ENCODE measurements at places on chromosomes 4 and X.

DNA sequence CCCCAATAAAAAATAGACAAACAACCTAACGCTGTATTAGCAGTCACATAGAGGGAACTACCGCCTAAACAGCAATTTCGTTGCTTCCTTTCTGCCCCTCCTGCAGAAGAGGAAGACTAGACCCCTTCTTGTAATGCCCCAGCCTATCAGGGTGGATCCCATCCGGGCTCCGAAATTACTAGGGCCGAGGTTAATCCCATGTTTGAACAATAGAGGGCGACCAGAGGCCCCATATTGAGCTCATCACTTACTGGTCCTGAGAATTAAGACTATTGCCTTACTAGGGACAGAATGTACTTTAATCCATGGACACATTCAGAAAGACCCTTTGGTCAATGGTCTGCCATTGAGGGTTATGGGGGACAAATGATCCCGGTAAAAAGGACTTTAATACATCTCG is 11.8 kb upstream of the ZNF630 start:
- DNase-seq: peak; percentile 26

GRCh38 chr4:163702736-163703135 is 208.2 kb downstream of the TMA16 start:
- no peak for DNase-seq

- no peak for DNase-seq
These were observed 21.3 kb downstream of the SPCS3 start for GRCh38 chr4:176340871-176341685.

- DNase-seq: no peak
These were observed 250.5 kb upstream of the IGFBP7 start for GRCh38 chr4:57360681-57361080.

GRCh38 chr4:13399257-13399656 is 84.9 kb downstream of the RAB28 start:
- DNase-seq: no peak

DNA sequence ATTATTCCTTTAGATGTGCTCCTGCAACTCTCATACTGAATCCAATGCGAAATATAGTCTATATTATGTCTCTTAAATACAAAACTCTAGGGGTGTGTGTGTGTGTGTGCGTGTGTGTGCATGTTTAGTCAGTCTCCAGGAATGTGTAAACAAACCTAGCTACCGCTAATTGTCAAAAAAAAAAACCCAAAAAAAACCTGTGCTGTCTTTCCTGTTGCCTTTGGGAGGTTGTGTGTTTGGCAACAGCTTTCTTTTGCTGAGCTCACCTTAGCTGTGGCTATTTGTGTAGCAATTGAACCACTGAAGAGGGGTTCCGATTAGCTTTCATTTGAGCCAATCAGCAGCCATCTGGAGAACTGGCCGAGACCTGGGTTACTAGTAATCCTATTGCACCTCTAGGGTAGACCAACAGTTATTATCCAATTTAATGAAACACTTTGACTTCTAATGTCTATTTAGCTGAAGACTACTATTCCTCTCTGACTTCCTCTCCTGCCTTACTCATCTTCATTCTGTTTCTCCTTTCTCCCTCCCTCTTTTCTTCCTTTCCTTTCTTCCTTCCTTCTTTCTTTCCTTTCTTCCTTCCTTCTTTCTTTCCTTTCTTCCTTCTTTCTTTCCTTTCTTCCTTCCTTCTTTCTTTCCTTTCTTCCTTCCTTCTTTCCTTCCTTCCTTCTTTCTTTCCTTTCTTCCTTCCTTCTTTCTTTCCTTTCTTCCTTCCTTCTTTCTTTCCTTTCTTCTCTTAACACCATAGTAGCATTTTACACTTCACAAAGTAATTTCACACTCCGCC is 471.1 kb downstream of the GBA3 start:
- no peak for DNase-seq

DNA sequence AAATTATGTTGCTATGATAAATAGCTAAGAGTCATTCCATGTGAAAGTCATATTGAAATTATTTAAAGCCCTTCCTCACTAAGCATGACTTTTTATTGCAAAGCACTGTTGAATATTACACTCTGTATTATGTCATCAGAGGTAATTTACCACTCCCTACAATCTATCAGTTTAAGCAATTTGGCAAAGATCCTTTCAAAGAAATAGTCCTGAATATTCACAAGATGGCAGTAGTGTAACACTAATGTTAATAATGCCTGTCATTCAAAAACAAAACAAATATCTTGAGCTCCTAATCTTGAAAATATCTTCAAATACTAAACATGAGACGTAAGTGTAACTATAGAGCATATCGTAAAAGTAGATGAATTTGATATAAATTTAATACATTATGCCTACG is 208.6 kb upstream of the TECRL start:
- DNase-seq: no peak

DNA sequence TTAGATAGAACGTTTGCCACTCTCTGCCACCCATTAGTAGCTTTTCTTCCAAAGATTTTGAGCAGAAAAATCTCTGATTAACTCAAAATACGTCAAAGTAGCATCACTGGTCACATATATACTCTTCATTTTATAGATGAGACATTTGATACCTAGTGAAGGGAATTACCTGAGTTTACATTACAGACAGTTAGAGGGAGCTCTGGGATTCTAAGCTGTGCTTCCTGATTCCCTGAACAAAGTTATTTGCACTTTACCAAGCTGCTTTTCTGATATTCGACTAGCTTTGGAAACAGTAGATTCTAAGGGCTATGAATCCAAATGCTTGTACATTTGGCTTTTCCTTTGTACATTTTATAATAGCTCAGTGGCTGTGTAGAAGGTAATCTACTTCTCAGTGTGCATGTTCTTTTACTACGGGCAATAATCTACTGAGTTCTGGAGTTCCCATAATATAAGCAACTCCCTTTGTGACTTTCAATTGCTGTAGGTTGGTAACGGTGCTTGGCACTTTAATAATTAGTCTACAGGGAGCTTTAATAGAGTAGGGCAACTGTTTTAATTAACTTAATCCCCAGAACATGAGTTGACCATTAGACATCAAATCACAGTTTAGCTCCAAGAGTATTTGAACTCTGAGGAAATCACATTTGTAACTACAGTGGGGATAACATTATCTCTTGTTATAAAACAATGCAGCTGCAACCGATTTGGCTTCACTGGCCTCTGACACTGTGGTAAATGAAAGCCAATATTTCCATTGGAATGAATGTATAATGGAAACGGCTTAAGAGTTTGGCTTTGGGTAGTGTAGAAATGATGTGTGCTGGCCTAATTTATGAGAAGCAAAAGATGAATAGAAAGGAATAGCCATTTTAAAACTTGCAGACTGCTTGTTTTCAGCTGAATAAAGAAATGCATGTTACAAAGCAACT is 1602.4 kb downstream of the STIM2 start:
- DNase-seq: no peak

- no peak for DNase-seq
These were observed 20.4 kb upstream of the NPY2R start for GRCh38 chr4:155187989-155188388.

DNA sequence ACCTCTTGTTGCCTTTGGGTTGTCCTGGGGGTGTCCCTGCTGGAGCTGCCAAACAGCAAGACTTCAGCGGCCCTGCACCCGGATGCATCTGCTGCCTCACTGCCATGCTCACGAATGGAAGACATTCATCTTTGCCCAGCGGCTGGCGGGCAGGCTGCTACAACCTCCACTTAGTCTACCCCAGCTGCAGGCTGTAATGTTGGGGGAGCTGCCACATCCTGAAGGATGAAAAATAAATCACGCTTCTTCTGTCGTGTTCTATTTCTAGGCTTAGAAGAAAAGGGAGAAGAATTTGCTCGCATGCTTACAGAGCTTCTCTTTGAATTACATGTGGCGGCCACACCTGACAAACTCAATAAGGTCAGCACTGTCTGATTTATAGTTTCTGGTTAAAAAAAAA is 61.4 kb downstream of the FAM114A1 start:
- DNase-seq: no peak

GRCh38 chr4:61763682-61764081 is 563.6 kb downstream of the ADGRL3 start:
- no peak for DNase-seq

DNA sequence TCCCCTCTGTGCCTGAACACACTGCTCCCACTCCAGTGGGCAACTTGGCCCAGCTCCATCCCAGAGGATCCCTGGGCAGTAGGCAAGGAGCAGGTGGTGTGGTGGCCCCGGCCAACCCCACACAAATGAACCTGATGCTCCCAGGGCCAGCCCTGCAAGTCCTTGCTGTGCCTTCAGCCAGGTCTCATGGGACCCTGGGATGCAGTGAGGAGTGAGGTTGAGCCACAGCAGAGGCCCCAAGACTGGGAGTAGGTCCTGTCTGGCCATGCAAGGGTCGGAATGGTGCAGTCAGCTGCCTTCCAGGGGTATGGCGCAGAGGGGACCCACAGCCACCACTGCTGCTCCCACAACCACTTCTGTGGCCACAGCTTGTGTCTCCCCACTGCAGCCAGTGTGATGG is 234.5 kb upstream of the DKK2 start:
- no peak for DNase-seq

GRCh38 chrX:24838629-24839028 is 144.9 kb downstream of the POLA1 start:
- DNase-seq: peak; percentile 5

- DNase-seq: no peak
These were observed 12.2 kb upstream of the ODAM start for GRCh38 chr4:70183168-70183939.

- DNase-seq: no peak
These were observed 94.0 kb upstream of the DDIT4L start for GRCh38 chr4:100284129-100284880.

DNA sequence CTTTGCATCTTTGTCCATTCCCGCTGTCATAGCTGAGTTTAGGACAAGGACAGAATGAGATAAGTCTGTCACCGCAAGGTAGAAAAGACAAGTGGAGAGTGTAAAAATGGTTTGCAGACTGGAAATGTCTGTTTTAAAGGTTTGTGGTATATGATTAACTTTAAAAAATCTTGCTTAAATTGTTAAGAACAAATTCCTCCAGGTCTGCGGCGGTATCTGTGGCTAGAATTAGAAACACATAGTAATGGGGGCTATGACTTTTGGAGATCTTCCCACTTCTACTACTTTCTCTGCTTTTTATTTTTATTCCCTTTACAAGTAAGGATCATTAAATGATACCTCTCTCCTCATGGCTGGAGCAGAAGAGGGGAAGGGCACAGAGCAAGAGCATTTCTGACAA is 92.2 kb downstream of the MID1IP1 start:
- no peak for DNase-seq

GRCh38 chr4:169024762-169025161 is 14.7 kb upstream of the CBR4 start:
- DNase-seq: no peak

- DNase-seq: no peak
These were observed 28.6 kb upstream of the ARHGAP24 start for GRCh38 chr4:85446141-85446861.

GRCh38 chrX:150256297-150256650 is 106.8 kb upstream of the MAMLD1 start:
- no peak for DNase-seq

GRCh38 chr4:122914292-122914904 is 8.0 kb downstream of the NUDT6 start:
- peak; percentile 7 for DNase-seq

GRCh38 chr4:11514003-11514402 is 85.3 kb upstream of the HS3ST1 start:
- DNase-seq: no peak

DNA sequence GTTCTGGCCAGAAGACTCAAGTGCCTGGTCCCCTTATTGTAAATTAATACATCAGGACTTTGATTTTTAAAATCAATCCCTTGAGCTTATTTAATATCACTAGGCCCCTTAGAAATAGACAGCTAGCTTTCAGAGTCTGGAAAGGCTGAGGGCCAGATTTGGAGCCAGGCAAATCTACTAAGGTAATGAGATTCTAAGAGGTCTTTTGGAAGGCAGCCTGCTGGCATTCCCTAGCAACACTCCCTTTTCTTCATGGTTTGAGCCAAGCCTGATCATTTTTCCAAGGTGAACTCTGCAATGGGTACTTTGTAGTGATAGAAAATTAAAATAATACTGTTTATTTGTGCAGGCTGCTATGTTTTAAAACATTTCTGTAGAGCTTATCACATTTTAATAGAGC is 378.5 kb downstream of the FAT4 start:
- no peak for DNase-seq

DNA sequence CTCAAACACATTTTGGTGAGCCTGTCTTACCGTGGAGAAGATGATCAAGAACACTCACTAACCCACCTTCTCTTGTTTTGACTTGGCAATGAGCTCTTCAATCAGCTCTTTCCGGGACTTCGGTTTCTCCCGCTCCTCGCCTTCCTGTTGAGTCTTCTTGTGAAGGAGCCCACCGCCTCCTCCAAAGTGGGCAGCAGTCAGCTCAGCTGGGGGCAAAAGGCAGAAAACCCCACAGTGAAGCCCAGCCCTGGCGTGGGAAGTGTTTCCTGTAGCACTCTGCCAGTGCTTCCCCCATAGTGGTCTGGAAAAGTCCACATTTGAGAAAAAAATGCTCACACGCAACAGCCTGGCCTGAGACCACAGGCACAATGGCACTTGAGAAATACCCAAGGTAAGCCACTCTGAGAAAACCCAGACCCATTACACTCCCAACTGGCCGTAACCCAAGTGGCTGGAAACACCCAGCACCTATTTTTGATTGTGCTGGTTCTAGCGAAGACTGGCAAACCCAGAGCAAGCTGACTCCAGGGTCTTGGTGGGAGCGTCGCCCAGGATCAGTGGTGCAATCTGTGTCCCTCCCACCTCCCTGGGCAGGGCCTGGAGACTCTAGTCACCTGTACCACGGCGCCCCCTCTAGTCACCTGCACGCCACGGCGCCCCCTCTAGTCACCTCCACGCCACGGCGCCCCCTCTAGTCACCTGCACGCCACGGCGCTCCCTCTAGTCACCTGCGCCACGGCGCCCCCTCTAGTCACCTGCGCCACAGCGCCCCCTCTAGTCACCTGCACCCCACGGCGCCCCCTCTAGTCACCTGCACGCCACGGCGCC is 8.6 kb downstream of the NOP14 start:
- DNase-seq: peak; percentile 69

GRCh38 chr4:121851354-121851753 is 18.9 kb downstream of the BBS7 start:
- no peak for DNase-seq

GRCh38 chr4:121938282-121939092 is 13.4 kb downstream of the TRPC3 start:
- no peak for DNase-seq

DNA sequence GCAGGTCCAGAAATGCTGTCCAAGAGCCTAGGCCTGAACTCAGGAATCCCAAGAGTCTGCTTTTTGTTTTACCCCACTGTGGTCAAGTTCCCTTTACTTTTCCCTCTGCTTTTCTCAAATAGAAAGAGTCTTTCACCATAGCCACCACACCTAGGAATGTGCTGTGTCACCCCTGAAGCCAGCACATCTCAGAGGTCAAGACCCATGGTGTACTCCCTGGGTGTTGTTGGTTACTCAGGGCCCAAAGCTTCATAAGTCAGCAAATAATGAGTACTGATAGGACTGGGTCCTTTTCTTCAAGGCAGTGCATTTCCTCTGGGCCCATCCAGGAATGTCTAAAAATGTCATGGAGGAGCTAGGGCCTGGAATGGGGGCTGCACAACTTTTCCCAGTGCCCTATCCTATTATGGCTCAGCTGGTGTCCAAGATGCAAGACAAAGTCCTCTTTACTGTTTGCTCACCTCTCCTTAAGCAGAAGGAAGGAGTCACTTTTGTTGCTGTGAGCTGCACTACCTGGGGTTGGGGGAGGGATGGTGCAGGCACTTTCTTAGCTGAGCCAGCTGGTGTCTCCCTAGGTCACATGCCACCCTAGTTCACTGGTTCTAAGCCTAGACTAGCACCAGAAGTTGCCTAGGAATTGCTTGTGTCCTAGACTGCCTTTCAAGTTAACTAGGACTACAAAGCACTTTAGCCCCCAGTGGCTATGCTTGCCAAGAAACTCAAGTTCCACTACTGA is 62.4 kb upstream of the RXFP1 start:
- DNase-seq: no peak

All from activated CD4-positive, alpha-beta T cell treated with anti-CD3 and anti-CD28 coated beads for 24 hours (primary cell).